NCI-H1417 treated with DMSO at 0.1 percent for 48 hours (cell line): ENCODE measurements at places on chromosomes 1 and 21.
A peak's percentile ranks its signal among the peaks of the same experiment; 100 is the strongest.

DNA sequence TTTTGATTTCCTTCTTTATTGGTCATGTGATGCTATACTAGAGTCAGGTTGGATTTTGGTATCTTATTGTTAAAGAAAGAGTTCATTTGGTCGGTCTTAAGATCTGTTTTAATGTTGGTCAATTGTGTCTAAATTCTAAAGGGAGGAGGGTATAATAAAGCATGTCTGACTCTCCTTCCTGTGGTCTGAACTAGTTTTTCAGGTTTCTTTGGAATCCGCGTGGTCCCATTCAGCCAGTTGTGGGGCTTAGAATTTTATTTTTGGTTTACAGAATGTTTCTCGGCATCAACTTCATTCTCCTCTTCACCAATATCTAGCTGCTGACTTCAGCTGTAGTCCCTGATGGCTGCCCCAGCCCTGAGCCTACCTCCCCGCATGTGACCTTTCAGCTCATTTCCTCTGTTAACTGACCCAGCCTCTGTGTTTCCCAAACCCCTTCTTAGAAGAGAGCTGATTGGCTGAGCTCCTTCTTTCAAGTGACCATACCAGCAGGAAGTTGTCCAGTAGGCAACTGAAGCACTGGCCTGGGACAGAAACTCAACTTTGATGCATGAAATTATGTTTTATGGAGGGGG lies 8.7 kb upstream of the MYOC start:
- DNase-seq, result no peak

DNA sequence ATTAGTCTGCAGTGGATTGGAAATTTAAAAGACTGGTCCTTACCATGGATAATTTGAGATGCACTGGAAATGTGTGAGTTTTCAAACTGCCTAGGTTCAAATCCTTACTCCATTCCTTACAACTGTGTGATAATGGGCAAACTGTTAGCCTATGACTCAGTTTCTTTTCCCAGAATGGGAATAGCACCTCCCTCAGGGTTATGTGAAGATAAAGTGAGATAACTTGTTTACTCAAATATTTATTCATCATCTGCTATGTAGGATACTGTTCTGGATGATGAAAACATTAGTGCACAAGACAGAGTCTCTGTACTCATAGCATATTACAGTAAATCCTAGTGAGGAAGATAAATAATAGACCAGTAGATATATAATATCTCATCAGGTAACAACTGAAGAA lies 28.6 kb downstream of the LRIG2 start:
- no peak for DNase-seq

- no peak for DNase-seq
These were observed 7.2 kb upstream of the OLFML2B start for GRCh38 chr1:162030759-162031280.

GRCh38 chr1:114466334-114467014 lies 44.5 kb downstream of the TRIM33 start:
- no peak for DNase-seq

- DNase-seq, result no peak
These were observed 1301.4 kb downstream of the PLA2G4A start for GRCh38 chr1:188129856-188130838.

DNA sequence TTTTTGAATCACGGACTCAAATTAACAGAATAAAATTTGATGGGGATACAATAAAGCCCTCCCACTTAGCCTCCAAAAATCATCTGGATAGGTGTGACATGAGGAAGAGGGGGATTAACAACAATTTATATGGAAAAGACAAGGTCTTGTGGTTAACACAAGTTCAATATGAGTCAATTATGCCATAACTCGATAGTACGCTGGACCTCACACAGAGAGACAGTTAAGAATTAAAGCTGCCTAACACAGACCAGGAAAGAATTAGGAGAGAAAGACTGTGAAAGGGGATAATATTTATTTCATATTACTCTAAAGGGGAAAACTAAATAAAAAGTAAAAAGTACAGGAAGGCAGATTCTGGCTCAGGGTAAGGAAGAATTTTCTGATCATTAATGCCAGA lies 243.7 kb upstream of the LYPLAL1 start:
- no peak for DNase-seq

DNA sequence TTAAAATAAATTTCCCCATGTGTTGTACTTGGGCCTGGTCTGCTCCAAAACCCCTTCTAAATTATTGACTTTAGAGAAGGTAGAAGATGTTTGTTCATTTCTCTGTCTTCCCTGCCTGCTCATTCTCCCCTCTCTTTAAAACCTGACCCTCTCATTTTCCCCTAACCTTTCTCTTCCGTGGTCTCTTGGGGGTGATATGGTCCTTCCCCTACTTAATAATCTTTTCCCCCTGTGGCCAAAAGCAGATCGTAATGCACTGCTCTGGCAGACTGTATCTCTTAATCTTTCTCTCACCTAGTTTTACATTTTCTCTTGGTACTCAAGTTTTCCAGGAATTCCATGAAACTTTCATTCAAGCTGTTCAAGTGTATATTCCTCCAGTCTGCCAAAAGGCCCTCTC lies 301.7 kb downstream of the TTLL7 start:
- DNase-seq, result no peak

DNA sequence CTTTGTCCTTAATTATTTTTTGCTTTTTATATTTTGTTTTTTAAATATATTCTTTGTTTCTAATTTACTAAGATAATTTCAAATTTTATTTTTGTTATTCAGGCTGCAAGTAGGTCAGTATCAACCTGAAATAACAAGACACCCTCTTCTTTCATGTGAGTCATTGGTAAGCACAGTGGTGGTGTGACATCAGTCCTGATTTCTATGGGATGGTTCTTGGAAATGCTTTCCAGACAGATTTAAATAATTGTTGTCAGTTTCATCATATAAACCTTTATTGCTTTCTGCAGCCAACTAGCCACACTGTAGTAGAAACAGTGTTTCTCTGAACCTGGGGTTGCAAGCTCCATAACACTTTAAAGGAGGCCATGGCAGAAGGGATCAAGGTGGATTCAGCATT lies 157.5 kb upstream of the C21orf91 start:
- DNase-seq, result no peak

DNA sequence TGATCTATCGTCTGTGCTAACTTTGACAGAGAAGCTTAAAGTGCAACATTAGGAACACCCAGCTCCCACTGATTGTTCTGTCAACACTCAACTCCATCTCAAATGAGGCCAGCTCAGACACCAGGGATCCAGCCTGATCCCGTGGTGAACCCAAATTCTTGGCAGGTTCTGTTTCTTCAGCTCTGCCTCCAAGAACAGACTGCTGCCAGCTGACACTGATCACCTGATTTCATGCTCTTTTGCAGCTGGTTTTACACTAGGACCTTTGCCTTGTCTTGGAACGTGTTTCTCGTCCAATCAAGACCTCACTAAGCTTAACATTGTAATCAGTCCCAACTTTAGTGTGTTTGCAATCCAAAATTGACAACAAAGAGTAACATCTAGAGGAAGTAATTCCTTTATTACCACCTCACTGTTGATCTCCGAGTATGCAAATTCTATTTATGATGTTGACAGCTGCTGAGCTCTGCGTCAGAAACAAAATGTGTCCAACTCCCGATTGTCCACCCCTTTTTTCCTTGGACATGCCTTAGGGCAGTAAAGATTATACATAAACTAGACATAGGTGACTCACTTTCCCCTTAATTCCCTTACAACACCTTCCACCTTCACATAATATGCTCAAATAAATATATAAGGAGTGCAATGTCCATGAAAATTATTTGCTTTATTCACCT lies 1.6 kb upstream of the HYI start:
- DNase-seq, result no peak

DNA sequence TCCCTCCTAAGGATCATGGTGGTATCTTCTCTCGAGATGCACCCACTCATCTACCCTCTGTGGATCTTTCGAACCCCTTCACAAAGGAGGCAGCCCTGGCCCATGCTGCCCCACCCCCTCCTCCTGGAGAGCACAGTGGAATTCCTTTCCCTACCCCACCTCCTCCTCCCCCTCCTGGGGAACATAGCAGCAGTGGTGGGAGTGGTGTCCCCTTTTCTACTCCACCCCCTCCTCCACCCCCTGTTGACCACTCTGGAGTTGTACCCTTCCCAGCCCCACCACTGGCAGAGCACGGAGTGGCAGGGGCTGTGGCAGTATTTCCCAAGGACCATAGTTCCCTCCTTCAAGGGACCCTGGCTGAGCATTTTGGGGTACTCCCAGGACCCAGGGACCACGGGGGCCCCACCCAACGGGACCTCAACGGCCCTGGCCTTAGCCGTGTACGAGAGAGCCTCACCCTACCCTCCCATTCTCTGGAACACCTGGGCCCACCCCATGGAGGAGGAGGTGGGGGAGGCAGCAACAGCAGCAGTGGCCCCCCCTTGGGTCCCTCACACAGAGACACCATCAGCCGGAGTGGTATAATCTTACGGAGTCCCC lies 14.5 kb upstream of the TARS2 start:
- DNase-seq, result no peak

- no peak for DNase-seq
These were observed 58.6 kb downstream of the FMO4 start for GRCh38 chr1:171372418-171373084.

DNA sequence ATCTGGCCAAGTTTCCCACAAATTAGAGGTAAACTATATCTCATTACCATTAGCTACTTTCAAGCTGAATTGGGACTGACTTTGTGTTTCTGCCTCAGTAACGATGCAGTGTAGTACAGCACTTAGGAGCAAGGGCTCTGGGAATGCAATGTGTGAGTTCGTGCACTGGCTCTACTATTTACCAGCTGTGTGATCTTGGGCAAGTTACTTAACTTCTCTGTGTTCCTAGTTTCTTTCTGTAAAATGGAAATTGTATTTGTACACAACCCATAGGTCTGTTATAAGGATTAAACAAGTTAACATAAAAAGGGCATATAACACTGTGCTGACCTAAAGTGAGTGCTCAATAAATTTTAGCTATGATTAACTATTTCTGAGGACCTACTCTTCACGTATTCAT lies 65.0 kb upstream of the CSF1 start:
- no peak for DNase-seq

DNA sequence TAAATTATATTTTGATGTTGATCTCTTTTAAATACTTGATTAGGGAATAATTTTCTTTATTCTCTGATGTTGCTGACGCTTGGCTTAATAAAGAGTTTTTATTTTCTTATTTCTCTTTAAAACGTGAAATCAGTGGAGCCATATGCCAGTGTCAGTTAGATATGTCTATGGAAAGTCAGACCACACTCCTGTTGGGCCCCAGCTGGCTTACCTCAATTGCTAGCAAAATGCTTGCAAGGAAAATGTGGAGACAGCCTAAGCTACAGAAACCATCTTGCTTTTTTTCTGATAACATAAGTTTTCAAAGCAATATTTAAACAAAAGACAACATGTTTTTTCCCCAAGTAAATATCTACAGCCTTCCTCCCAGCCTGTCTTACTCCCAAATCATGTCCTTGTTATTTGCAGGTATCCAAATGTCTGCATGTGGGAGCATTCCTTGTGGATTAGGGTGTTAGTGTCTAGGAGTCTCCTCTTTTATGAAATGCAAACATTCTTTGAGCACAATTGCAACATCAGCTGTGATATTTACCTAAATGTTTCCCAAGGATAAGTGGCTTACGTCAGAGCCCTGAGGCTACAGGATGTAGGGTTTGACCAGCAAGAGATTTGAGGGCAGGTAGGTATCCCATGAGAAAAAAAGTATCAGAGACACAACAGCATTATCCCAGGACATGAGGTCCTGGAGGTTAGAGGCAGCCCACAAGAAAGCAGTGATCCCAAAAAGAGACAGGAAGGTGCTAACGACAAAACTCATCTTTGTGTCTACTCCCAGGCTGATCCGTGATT lies 117.2 kb upstream of the KCNJ15 start:
- peak; percentile 8 for DNase-seq

GRCh38 chr1:999725-1000356 lies at the start of gene HES4:
TSS of gene HES4 (minus strand) at chr1:1000097. CDS start at chr1:999973, 124 bp downstream.
- no peak for DNase-seq

DNA sequence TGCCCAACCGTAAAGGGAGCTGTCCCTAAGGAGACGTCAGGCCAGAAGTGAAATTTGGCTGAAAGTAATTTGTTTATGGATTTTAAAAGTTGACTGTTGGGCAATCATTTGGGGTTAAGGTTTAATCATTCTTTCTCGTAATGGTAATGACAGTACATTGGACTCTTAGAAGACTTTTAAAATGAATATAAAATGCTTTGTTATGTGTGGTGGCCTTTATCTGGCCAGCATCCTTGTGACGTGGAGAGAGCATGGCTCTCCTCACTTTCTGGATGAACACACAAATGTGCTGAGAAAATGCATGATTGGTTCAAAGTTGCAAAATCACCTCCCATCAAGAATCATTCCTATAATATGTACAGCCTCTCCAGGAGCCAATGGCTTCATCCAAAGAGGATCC lies 160.2 kb downstream of the DHRS3 start:
- DNase-seq, result no peak

GRCh38 chr1:29179641-29180184 lies 2.0 kb downstream of the SRSF4 start:
- DNase-seq, result no peak

DNA sequence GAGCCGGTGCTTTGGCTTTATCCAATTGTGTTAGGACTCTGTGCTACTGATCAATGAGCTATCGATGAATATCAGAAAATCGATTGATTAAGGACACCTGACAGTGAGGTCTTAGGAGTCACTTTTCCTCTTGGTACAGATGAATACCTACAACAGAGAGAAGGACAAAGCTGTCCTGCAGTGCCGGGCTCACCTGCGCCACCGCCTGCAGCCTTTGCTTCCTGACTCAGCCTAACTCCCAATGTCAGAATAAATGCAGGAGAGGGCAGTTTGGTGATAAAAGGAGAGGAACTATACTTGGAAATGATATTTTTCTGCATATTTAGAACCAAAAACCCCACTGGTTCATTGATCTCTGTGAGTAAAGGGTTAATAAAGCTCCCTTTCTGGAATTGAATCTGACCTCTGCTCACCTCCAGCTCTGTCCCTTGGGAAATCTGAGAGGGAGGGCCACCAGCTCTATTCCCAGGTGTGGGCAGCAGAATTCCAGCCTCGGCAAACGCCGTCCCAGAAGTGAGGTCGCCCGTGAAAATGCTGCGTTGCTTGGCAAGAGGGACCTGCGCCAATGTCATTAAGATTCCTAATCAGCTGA lies 39.3 kb downstream of the POFUT2 start:
- DNase-seq, result no peak

GRCh38 chr1:159780583-159781582 lies at the start of gene DUSP23:
TSS of gene DUSP23 (plus strand) at chr1:159780962. CDS start at chr1:159781101, 139 bp downstream.
- DNase-seq, result peak; percentile 94

DNA sequence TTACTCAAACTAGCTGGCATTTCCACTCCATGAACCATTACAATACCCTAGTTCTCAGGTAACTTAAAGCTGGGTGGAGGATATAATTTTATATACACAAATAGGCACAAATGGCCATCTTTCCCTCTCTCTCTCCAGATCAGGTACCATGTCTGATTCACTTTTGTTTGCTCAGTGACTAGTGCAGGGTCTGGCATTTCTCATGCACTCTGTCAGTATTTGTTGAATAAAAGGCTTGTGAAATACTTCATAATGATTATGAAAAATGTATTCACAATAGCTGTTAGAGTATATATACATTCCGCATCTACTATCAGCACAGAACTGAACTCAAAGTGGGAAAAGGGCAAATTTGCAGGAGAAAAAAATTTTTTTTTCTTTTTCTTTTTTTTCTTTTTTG lies 510.2 kb upstream of the USP24 start:
- DNase-seq, result no peak
